RCC 7860 (cell line): ENCODE measurements at places on chromosomes 6 and 20.

DNA sequence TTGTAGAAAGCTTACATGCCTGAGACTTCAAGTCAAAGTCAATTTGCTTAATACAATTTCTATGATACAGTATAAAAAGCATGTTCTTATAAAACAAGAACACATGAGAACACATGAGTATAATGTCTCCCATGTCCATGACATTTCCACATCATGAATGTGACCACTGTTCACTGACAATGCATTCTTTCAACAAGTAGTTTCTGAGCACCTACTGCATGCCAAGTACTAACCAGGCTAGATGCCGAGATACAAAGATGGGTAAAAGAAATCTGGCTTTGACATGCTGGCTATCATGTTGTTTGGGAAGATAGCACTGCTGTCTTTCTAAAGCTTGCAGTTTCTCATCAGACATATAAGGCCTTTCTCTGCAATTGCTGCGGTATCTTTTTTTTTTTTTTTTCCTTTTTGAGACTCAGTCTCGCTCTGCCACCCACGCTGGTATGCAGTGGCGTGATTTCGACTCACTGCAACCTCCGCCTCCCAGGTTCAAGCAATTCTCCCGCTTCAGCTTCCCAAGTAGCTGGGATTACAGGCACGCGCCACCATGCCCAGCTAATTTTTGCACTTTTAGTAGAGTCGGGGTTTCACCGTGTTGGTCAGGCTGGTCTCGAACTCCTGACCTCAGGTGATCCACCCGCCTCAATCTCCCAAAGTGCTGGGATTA is 123.6 kb upstream of the DST start:
- no peak for DNase-seq

DNA sequence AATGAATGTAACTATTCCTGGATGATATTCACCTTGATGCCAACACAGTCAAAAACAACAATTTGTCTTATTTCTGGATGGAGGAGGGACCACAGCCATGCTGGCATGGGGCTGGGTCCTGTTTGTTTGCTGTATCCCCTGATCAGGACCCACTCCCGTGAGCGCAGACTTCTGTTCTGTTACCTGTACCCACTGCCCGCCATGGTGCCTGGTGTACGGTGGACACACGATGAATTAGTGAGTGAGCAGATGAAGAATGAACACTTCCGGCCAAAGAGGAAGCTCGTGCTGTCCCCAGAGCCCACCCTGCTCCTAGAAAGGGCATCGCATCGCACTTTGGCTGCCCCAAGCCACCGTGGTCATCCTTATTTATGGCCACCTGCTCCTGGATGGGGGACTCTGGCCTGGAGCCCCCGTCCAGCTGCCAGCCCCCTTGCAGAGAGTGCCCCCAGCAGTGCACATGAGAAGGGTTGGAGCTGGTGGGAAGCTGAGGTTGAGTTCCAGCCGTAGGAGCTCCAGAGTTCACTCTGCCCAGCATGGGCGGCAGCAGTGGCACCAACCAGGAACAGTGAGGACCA is 100.9 kb downstream of the BMP7 start:
- DNase-seq = no peak

DNA sequence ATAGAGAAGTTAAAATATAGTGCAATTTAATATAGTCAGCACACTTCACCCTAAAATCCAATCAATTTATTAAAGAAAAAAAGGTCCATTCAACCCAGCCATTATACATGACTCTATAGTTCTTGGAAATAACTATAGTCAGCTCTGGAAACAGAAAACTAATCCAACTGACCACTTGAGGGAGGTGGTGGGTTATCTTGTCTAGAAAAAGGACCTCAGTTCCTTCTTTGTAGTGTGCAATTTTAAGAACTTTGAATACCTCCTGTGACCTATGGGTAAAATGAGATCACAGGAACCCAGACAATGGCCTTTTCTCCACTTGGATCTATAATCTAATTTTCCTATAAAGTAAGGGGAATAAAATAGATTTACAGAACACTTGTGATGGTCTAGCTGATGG is 163.6 kb upstream of the CENPW start:
- DNase-seq = no peak

DNA sequence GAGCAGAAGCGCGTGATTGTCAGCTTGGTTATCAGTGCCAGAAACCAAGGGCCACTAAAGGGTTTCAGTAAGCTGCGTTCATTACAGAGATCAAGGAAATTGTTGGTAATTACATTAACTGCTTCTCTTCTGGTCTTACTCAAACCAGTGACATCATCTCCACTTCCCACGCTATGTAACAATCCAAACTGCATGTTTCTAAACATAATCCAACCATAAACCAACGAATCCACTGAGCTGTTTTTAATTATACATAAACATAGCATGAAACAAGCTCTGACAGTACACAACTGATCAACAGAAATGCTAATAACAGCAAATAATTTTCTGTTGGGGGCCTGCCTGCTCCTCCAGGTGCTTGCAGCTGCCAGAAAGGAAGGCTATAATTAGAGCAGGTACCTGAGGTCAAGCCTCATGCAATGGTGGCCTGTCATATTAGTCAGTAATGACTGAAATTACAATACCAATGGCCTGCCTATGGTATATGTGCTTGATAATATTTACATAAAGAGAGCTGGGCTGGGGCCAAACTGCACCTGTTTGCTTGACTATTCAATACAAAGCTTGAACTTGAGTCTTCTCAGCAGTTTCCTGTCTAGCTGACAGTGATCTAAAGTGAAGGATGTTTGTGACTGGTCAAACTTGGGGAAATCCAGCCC is 40.1 kb downstream of the ILRUN start:
- DNase-seq = no peak

GRCh38 chr6:99993533-99994251 is at the start of gene MCHR2:
TSS of gene MCHR2 (minus strand) at chr6:99994223. CDS start at chr6:99956147, 38,076 bp downstream.
- DNase-seq = no peak

- no peak for DNase-seq
These were observed 70.6 kb upstream of the L3MBTL3 start for GRCh38 chr6:129947797-129948196.

DNA sequence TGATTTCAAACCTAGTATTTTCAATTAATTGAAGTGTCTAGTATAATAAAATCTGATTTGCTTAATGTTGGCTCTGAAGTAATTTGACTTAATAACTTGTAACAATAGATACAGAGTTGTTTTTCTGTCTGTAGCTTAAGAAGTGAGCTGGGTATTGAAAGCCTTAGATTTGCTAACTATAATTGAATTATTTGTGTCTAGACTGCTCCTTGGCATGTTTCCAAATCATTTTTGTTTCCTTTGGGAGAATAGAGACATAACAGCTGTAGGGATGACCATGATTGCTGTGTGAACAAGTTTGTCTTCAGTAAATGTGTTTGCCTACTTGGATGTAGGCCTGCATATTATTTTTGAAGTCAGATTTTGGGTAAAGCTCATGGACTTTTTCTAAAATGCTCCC is 115.4 kb downstream of the SCAF8 start:
- no peak for DNase-seq

GRCh38 chr6:80477591-80477990 is 371.1 kb downstream of the BCKDHB start:
- DNase-seq = no peak

- DNase-seq = no peak
These were observed 145.0 kb downstream of the PHACTR3 start for GRCh38 chr20:59749301-59749700.

GRCh38 chr20:13243826-13244376 is 22.8 kb downstream of the ISM1 start:
- DNase-seq = peak; percentile 44

- DNase-seq = no peak
These were observed 5.0 kb downstream of the KIF3B start for GRCh38 chr20:32282461-32282860.

GRCh38 chr6:42025066-42025844 is 25.1 kb upstream of the TAF8 start:
- no peak for DNase-seq

DNA sequence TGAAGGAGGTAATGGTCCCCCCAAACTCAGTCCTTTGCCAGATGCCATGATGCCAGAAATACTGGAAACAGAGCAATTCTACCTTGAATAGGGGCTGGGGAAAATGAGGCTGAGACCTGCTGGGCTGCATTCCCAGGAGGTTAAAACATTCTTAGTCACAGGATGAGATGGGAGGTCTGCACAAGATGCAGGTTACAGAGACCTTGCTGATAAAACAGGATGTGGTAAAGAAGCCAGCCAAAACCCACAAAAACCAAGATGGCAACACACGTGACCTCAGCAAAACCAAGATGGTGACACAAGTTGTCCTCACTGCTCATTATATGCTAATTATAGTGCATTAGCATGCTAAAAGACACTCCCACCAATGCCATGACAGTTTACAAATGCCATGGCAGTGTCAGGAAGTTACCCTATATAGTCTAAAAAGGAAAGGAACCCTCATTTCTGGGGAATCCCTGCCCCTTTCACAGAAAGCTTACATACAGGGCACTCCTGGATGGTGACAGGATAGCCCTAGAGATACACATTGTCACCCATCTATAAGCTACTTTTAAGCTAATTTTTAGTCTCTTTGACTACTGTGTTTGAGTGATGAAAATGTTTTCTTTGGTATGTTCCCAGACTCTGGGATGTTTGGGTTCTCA is 979.7 kb downstream of the TBC1D32 start:
- DNase-seq = peak; percentile 37

DNA sequence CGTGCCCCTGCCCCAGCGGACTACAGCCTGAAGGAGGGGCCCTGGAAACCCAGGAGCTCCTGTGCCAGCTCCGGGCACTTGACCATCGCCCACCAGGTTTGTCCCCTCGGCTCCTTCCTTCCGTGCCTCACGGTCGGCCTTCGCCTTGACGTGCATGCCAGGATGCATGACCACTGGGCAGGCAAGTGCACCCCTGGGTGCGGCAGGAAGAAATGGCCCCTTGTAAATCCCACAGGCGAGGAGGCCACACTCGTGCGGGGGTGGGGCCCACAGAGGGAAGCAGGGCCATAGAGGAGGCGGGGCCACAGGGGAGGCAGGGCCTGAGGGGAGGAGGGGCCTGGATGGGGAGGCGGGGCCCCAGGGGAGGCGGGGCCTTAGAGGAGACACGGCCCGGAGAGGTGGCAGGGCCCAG is 81.7 kb downstream of the YTHDF1 start:
- DNase-seq = no peak

- DNase-seq = no peak
These were observed 5.3 kb downstream of the TMEM170B start for GRCh38 chr6:11542863-11543262.

- no peak for DNase-seq
These were observed 361.2 kb downstream of the UTRN start for GRCh38 chr6:144646093-144647056.

DNA sequence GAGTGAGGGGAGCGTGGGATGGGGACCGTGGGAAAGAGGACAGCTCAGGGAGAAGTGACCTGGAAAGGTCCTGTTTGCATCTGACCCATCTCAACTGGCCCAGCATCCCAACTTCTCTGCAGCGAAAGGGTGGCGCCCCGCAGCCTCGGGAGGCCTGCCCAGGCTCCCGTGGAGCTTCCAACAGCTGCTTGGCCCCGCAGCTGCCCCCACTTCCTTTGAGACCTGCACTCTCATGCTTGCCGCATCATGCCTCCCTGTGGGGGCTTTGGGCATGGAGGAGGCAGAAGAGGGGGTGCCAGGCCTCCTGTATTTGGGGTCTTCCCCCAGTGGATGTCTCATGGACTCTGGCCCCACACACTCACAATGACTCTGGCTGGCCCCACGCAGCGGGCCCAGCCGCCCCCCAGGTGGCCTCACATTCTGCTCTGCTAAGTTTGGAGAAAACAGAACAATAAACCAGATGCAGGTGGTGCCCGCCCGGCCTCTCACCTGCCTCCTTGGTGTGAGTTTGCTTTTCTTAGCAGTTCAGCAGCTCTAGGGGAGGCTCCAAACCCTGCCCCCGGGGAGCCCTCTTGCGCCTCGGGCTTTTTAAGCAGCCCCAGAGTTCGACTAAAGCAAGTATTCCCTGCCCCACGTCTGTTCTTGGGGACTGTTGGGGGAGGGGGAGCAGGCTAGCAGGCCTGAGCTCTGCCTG is 40.7 kb downstream of the CPXM1 start:
- DNase-seq = no peak

DNA sequence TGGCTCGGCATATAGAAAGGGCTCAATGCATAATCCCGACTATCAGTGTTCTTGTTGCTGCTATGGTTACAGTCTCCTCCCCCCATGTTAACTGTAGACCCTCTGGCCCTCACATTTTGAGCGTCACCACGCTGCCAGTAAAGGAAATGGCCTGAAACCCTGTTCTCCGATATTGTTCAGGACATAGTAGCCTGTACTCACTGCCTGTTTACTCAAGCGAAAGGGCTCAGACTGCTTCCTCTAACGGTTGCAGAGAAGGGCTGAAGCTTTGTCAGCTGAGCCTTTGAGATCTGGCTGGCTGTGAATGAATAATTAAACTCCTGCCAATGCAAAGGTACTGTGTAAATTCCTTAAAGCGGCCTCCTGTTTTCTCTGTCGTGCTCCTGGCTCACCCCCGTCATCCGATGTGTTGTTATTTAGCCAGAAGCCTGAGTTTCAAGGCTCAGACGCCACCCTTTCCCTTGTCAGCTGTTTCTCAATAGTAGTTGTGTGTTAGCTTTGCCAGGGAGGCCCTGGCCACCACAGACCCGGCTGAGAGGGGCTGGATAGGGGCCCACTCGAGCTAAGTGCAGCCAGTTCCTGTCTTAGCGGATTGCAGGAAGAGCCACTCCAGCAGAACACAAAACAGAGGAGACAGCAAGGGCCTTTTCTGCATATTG is 31.2 kb upstream of the RALGAPA2 start:
- DNase-seq = no peak

DNA sequence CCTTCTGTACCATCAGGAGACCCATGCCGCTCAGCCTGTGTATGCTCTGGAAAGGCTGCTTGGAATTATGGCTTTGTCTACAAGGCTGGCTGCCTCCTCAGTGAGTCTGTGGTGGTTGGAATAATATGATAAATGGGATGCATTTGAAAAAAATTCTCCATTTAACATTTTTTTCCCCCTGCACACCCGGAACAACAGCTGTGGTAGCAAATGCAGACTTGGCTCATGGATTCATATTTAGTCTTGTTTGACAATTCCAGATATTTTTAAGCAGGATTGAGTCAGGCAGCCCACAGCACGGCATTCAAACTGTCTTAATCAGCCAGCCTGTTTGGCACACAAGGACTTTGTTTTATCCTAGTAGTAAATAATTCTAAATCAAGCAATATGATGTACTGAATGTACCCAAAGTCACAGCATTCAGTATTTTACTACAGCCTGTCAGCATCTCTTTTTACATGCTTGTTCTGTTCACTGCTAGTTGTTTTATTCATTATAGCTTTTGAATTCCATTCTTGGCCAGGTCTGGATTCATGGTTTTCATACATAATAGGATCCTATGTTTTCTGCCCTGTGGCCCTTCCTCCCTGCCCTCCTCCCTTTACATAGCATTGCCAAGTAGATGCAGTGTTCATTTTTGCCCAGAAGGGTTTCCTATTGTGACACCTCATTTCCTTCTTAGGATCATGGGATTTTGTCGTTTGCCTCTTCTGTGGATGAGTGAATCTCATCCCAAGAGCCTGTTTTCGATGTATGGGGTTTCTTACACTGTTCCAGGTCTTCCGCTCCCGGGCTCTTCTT is 68.1 kb downstream of the LRRC1 start:
- no peak for DNase-seq

- DNase-seq = no peak
These were observed 12.2 kb upstream of the ZBTB46 start for GRCh38 chr20:63843222-63843621.
